ENCODE measurements at places on chromosomes 7 and 10.
A peak's percentile ranks its signal among the peaks of the same experiment; 100 is the strongest.

- no peak for DNase-seq
These were observed 24.6 kb downstream of the H2AZ2 start for GRCh38 chr7:44823255-44823781.

GRCh38 chr10:131207584-131208532 is 103.7 kb downstream of the TCERG1L start:
- DNase-seq, result no peak

DNA sequence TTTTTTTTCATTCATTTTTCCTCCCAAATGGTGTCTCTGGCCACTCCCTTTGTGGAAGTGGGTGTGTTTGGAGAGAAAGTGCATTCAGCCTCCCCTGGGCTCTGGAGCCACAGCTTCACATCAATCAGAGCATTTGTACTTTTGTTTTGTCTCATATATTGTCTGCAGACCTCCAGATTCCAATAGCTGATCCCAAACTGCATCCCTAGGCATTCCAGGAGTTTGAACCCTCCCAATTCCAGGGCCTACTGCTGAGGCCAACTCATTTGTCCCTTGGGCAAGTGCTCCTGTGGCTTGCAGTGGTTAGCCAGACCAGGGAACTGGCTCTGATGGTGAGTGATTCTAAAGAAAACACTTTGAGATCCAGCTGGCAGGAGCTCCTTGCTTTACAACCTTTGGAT is 163.3 kb downstream of the IPMK start:
- DNase-seq, result no peak

GRCh38 chr10:118922226-118922625 is 107.3 kb upstream of the NANOS1 start:
- no peak for DNase-seq

- DNase-seq, result no peak
These were observed 183.9 kb downstream of the HECW1 start for GRCh38 chr7:43296306-43296705.

GRCh38 chr10:130737621-130738020 is 573.9 kb downstream of the TCERG1L start:
- DNase-seq, result no peak

GRCh38 chr10:78483641-78484040 is 450.0 kb downstream of the RPS24 start:
- DNase-seq, result no peak

- no peak for DNase-seq
These were observed 277.7 kb downstream of the DNAJB6 start for GRCh38 chr7:157614457-157615020.

- no peak for DNase-seq
These were observed 108.6 kb downstream of the LRRC4 start for GRCh38 chr7:127922656-127923055.

DNA sequence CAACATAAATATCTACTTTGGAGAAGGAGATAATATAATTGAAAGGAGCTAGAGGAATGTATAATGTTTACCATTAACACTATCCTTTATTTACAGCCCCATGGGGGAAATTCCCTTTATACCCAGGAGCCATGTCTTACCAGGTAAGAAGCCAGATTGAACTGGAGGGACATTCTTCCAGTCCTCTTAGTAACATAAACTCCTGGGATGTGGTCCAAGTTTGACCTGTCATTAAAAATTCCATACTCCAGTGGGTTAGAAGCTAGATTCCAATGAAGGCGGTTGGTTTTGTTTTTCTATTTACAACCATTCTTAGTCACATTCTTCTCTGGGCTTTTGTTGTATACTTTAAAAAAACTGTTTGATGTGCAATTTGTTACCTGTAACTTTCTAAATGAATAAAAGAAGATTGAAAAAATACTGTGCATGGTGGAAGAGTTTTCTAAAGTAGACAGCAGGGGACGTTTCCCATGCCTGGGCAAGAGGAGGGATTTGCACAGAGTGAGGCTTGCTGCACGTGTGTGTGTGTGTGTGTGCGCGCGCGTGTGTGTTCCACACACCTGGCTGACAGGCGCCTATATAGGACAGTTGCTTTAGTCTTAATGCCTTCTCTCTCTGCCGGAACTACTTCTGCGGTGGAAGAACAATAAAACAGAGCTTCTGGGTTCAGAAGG is 2.0 kb downstream of the PLCE1 start:
- no peak for DNase-seq

DNA sequence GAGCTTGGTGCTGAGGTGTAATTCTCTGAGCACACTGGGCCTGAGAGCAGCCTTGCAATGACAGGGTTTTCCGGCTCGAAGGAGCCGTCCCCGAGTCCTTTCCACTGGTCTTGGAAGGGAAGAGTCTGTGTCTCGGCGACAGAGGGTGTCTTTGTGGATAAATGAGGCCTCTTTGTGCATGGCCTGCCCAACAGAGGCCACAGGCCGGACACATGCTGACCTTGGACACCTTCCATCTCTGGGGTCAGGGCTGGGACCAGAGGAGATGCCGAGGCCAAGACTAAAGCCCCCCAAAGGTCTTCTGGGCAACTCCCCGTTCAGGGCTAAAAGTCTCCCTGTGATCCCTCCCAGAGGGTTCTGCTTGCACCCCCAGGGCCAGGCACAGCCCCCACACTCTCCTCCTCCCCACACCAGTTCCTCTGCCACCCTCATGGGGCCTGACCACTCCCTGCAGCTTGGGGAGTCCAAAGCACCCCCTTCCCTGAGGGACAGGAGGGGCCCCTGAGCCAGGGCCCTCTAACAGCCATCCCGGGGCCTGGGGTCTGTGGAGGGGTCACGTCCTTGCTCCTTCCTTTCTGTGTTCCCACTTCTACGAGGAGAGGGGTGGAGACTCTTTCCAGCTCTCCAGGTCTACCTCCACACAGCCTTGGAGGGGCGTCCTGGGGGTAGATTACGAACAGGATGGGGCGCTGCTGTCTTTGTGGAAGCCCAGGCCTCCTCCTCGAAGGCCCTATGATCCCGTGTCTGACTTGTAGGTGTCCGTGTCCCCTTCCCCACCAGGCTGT is 130.6 kb upstream of the FAM20C start:
- DNase-seq, result no peak

DNA sequence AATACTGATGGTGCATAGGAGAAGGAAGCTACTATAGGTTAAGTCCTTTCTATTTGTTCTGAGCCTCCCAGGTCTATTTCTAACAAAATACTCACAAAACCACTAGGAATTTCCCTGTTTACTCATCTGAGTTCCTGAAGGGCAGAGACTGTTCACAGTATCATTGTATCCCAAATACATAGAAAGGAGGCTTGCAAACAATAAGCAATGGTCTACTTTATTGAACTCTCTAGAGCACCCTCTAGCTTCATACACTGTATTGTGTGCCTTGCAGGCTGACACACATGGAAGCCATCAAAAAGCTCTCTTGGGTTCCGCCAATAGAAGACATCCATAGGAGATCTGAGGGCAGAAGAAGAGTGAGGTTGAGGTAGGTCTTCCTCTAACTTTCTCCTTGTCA is 826.1 kb downstream of the GRM8 start:
- DNase-seq, result no peak

- no peak for DNase-seq
These were observed 101.7 kb upstream of the DNAJC1 start for GRCh38 chr10:22105270-22105669.

DNA sequence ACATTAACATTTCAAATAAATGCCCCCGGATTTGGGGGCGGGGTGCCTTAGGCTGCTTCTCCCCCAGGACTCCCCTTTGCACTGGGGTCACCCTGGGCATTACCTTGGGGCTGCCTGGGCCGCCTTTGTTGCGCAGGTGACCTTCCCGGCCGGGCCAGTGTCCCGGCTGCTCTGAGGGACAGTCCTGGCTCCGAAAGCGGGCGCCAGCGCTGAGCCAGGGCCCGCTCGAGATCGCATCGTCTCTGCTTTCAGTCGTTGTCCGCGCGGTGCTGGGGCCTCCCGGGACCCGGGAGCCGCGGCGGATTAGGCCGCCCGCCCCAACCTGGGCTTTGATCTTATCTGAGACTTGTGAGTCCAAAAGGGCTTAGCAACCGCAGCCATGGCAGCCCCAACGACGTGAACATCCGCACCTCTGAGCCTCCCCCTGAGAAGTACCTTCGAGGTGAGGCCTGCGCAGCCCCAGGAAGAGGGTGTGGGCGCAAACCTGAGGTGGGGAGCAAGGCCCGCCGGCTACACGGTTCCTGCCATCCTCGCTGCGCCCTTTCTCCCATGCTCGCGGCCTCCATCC is 14.8 kb upstream of the WAPL start:
- peak; percentile 16 for DNase-seq
